ENCODE measurements at places on chromosomes 11 and 22.

- DNase-seq: no peak
These were observed 758 bp downstream of the GALNT18 start for GRCh38 chr11:11620921-11621572.

- no peak for DNase-seq
These were observed 13.7 kb downstream of the MUC5B start for GRCh38 chr11:1236316-1237127.

- DNase-seq: no peak
These were observed 21.9 kb downstream of the SYNGR1 start for GRCh38 chr22:39371732-39372131.

GRCh38 chr11:12827929-12828812 lies 153.9 kb downstream of the TEAD1 start:
- peak; percentile 41 for DNase-seq

DNA sequence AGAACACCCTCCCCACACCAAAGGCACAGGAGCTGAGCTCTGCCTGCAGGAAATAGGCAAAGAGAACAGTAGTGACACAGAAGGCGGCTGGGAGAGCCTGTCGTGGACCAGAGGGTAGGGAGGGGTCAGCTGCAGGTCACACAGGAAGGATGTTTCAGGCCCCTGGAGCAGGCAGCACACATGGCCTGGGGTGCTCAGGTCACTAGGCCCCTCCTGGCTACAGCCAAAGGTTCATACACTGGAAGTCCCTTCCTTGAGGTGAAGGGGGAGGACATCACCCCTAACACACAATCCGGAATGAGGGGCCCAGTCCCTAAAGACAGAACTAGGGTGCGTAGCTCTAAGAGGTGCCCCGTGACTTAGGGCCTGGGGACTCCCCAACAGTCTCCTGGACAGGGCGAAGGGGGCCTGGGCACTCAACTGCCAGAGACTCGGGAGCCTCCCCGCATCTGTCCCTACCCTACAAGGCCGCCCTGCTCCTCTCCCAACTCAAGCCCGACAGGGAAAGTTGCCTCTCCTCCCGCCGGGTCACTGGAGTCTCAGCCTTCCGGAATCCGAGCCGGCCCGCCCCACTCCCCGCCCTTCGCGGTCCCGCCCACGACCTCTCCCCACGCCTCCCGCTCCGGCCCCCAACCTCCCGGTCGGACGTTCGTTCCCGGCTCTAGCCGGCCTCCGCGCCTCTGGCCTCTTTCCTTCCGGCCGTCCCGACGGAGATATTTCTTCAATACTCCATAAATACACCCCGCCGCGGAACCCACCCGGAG lies at the start of gene CYB5R2:
CYB5R2 (minus strand) TSS at position 541 of the 764 bp plus-strand sequence. CDS start 675 bp downstream, outside the sequence.
- no peak for DNase-seq

- DNase-seq: no peak
These were observed 34.9 kb downstream of the SYN3 start for GRCh38 chr22:33023153-33023827.

GRCh38 chr11:46978005-46978491 lies 41.5 kb downstream of the CSTPP1 start:
- DNase-seq: no peak

DNA sequence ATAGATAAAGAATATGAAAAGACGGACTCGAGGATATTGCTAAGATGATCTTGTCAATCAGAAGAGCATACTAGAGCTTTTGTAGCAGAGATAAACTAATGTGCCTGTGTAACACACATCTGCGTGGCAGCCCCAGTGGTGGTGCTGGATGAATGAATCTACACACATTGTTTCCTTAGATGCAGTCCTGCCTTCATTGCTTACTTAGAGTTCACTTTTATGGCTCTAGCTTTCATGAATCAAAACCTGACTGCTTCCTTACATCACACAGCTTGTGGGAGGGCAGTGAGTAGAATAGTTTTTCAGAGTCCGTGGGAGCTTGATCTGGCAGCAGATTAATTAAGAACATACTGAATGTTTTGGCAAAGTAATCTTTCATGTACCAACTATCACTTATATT lies 83.7 kb downstream of the EXT2 start:
- no peak for DNase-seq

DNA sequence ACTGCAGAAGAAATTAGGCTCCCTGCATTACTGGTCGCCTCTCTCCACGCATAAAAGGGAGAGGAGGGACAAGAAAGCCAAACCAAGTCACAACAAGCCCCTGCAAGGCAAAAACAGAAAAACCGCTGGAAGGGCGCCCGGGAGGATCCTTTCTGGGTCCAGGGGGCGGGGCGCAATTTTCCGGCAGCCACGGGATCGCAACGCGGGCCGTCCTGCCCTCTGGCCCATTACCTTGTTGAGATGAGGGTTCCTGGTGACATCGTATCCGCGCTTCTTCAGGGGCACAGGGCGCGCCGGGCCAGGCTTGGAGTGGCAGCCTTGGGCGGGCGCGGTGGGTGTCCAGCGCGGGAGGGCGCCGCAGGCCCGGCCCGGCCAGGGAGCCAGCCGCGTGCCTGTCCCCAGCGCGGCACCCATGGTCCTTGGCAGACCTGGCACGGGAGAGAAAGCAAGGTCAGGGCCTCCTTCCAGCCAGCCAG lies 847 bp downstream of the ME3 start:
- DNase-seq: no peak

DNA sequence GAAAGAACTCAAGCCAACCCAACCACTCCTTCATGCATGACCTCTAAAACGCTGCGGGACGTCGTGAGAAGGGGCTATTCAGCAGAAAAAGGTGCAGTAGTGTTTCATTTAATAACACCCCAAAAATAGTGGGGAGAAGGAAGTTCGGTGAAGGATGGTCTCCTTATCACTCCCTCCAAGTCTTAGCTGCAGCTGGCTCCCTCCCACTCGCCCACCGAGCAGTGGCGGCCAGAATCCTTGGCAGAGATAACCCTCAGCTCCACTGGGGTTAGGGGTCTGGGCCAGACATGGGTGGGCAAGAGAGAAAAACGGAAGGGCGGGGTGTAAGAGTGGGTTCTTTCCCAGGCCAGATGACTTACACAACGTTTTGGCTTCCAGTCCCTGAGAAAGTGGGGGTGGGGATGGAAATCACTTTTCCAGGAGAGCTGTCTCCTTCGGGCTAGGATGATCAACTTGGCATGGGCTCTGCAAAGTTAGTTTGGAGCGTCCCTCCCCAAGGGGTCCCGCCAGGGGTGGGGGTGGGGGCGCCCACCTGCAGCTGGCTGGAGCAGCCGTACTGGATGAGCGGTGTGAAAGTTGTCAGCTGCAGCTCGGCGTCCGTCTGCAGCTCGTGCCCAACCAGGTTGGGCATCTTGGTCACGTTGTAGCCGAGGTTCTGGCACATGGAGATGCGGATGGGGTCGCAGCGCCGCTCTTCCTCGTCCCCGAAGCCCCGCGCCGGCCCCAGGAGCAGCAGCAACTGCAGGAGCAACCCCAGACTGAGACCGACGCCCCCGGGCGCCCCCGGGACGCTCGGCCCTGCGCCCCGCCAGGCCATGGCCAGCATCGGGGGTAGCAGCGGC lies 705 bp downstream of the FZD4 start:
- DNase-seq: no peak

GRCh38 chr11:19595840-19596751 lies 116.5 kb upstream of the NAV2 start:
- DNase-seq: no peak

DNA sequence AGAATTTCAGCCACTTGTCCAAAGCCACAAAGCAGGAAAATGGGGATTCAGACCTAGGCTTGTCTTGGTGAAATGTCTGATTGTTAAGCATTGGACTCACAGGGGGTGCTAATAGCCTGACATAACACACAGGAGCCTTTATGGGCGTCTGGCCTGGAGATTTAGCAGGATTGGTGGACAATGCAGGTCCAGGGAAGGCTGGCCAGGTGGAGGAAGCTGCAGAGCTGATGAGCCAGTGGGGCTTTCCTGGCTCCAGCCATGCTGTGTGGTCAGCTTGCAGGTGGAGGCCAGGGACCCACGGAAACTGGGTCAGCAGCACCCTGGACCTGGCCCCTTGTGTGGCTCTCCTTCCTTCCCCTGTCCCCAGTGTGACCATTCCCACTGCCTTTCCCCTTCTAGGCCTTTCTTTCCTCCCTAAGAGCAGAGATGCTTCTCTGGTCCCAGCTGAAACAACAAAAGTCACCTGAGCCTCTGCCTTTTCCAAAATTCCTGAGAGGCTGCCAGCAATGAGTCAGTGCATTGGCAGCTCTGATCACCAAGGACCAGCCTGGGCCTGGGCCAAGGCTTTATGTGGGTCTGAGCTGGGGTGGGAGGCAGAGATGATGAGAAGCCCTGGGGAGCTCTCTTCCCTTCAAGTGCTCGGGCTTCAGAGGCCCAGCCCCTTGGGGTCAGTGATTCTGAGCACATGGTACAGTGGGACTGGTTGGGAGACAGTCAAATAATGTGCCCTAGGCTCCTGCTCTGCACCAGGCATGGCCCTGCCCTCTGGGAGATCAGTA lies 85.2 kb downstream of the CCDC81 start:
- no peak for DNase-seq

DNA sequence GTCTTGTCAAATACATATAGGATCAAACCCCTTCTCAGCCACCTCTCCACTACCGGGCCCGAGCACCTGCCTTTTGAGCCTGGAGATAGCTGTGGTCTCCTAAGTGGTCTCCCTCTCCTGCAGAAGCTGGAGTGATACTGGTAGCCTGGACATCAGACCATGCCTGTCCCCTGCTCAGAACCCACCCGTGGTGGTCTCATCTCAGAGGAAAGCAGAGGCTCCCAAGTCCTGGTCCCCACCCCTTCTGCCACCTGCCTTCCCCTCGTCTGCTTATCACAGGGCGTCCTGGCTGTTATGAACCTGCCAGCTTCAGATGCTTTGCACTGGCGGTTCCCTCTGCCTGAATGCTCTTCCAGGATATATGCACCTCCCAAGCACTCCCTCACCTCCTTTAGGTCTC lies 50.5 kb upstream of the EIF3D start:
- no peak for DNase-seq

GRCh38 chr22:38051900-38052862 lies 5.0 kb upstream of the PICK1 start:
- DNase-seq: peak; percentile 29
